CD4-positive, alpha-beta T cell treated with Interleukin-6 for 4 hours (primary cell): ENCODE measurements at places on chromosomes 5 and 9.

DNA sequence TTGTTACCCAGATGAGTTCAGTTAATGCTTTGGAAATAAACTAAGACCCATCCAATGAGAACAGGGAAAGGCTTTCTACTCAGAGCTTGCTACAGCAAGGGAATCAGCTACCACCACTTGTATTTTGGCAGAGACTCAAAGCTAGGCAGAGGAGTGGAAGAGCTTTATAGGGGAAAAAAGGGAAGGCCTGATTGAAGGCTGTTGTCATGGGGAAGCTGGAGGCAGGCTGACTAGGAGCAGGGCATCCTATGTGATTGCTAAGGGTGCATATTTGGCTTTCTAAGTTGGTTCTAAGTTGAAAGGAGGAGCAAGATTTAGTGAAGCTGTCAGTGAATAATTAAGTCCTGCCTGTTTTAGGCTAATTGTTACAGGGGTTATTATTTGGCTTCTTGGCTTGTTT lies 115.5 kb downstream of the PTTG1 start:
- DNase-seq = no peak

DNA sequence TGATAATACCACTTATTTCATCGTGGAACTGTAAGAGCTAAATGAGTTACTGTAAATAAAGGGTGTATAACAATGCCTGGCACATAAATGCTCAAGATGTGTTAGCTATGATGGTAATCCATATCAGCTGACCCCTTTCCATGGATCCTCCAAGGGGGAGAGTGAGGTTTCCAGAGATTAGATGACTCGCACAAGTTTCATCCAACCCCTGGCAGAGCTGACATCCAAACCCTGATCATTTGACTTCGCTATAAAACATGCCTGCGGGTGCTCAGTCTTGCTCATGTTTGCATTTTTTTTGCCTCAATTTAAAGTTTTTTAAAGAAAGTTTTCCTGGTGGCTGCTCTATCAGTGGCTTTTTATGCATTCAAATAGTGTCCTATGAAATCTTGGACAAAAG lies 145.7 kb upstream of the SMIM23 start:
- no peak for DNase-seq

- DNase-seq = no peak
These were observed 410.3 kb upstream of the PRR16 start for GRCh38 chr5:120053841-120054240.

GRCh38 chr5:121628783-121629182 lies 222.9 kb upstream of the FTMT start:
- DNase-seq = no peak

DNA sequence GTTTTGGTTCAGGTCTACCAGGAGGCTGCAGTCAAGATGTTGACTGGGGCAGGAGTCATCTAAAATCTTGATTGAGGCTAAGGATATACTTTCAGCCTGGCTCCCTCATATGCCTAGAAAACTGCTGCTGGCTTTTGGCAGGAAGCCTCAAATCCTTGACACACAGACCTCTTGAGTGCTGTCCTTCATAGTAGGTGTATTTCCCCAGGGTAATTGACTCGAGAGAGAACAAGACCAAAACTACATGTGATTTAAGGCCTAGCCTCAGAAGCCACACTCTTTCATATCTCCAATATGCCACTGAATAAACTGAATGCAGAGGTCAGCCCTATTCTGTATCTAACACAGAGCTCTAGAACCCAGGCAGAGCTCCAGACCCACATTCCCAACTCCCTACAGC lies 402.3 kb upstream of the ADAMTS16 start:
- no peak for DNase-seq

DNA sequence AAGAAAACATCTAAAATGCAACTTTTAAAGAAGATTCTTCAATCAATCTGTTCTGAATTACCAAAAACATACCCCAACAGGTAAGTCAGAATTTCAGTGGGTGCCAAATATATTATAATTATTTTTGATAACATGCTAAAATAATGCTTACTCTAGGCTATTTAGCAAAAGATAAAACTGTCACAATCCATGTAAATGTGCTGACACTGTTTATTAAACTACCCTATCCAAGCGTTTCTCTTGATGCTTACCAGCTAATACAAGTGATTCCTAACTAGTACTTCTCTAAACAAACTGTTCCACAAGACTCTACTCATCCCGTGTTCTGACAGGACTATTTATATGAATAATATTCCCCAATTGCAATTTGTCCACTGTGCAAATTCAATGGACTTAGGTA lies 236.7 kb downstream of the BNC2 start:
- DNase-seq = no peak

DNA sequence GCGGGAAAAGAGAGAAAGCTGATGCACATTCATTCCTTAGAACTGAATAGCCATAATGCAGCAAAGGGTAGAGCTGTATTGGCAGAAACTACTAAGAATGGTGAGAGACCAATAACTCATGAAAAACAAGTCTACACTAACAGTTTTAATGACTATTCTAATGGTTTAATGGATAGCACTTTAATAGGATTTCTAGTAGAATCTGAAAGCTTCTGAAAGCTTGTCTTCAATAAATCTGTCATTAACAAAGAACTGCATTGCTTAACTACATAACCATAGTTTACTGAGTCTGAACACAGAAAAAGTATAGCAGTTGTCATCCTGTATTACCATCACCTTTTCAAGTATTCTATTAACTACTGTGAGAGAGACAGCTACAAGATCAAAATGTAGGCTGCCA lies 617.8 kb upstream of the DMAC1 start:
- DNase-seq = no peak

GRCh38 chr5:168215646-168216045 lies 75.8 kb upstream of the WWC1 start:
- DNase-seq = no peak

DNA sequence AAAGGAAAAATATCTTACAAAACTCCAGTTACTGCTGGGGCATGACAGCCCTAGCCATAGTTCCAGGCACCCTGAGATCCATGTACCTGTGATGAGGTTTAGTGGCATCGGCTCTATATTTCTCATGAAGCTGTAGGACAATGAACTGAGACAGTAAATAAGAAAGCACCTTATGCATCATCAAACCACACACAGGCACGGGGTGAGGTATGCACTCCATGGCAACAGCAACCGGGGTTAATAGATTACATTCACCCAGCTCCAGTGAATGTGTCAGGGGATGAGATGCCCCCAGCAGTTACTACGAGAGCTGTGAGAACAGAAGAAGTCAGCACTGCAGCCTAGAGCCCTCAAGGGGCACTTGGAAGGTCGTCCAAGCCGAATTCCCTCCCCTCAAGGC lies 162.0 kb upstream of the S1PR3 start:
- no peak for DNase-seq

DNA sequence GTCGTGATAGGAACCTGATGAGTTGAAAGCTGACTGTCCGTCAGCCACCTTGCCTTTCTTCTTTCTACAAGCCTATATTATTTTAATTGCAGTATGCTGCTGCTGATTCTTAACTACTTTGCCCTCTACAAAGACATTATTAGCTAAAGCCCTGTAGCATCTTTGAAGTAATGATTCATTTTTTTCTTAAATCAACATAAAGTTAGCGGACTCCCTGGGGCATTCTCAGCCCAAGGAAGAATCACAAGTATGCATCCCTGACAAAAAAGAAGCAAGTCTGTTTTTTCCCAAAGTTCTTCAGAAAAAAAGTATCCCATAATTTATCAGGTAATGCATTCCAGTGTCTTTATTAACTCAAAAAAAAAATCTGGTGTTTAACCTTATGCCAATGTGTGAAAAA lies 69.5 kb upstream of the TAS2R1 start:
- no peak for DNase-seq

GRCh38 chr5:59171131-59171530 lies 588.3 kb downstream of the RAB3C start:
- no peak for DNase-seq

- no peak for DNase-seq
These were observed 626.5 kb upstream of the ZNF608 start for GRCh38 chr5:125372694-125373631.

- peak; percentile 8 for DNase-seq
These were observed 112.2 kb downstream of the MTX3 start for GRCh38 chr5:79878721-79879336.

- no peak for DNase-seq
These were observed 547.3 kb upstream of the ZNF608 start for GRCh38 chr5:125293726-125294125.

DNA sequence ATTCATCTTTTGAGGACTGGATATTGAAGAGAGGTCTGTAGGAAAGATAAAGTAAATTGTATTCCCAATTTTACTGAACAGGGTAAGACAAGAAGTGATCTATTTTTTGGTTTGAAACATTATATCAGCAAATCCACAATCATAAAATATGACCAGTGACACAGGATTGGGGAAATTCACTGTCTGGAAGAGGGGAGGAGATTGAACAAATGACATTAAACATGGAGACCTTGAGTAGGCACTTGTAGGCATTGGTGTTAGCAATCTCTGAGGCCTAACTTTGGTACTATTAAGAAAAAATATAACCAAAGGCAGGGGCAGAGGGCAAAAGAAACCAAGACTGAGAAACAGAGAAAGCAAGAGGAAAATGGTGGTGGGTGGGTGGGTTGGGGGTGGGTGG lies 132.6 kb upstream of the TMEM161B start:
- DNase-seq = no peak
